Activated naive CD8-positive, alpha-beta T cell treated with anti-CD3 and anti-CD28 coated beads, Interleukin-2, amount 10 ng/mL, durations not matched to agents 7 days and 5 days (primary cell): ENCODE measurements at places on chromosomes 6 and 20. TPM values are rescaled to one million over a fixed set of nuclear protein-coding genes. Genes with fewer than 3 reads are reported as not detected.

The BPIFA3 gene
- not detected for total RNA-seq

The PI16 gene
- total RNA-seq: 0.86 TPM

The RIPK1 gene
- 31.9 TPM for total RNA-seq

The TGM3 gene
- total RNA-seq: not detected

The FAM184A gene
- 3.0 TPM for total RNA-seq

The JAG1 gene
- total RNA-seq: 0.28 TPM

The BHLHE23 gene
- not detected for total RNA-seq

The TSHZ2 gene
- 0.54 TPM for total RNA-seq

The FKBP5 gene
- 79.8 TPM for total RNA-seq

The MOXD1 gene
- not detected for total RNA-seq

The SASH1 gene
- total RNA-seq: not detected

The RIPOR3 gene
- not detected for total RNA-seq

The HLA-DRB1 gene
- 12.1 TPM for total RNA-seq

The TCP11 gene
- total RNA-seq: not detected
